ENCODE measurements at places on chromosomes 12 and 14.

DNA sequence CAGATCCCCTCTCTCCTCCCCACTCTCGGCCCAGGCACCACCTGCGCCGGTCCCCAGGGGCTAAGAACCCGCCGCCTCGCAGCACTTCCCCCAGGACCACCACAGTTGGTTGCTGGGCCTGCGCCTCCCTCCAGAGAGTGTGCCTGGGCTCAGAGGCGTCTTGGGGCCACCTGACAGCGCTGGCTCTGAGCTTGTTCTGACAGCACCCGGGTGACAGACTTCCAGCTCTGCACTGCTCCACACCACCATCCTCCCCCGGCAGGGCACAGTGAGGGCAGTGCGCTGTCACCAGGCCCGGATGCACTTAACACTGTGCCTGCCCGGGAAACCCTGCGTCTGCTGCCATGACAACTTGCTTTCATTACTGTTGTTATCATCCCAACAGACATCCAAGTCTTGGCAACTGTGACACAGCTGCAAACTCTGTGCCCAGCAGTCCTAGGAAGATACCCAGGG, 6.6 kb downstream of the BRF1 start:
- DNase-seq: peak; percentile 56

DNA sequence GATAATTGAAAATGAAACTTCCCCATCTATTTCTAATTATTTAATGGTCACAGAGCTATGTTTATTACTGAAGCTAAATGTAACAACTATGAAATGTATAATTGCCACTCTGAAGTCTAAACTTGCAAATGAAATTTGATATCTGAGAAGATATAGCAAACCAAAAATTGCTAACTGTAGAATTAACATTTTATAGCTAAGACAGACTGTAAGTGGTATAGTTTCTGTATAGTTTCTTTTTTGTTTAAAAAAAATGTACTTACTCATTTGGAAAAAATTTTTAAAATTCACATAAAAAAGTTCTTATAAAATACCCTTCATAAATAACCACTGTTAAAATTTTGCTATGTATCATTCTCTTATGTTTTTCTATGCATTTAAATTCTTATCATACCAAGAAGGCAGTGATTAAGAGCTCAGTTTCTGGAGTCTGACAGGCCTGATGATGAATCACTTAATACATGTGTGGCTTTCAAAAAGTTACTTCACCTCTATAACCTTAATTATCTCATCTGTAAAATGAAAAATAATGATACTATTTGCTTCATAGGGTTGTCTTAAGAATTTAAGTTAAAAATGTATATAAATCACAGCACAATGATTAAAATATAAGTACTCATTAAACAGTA, 214.7 kb upstream of the GARIN2 start:
- no peak for DNase-seq

- DNase-seq: no peak
These were observed 150.1 kb downstream of the PRKCH start for GRCh38 chr14:61471297-61472005.

GRCh38 chr12:49808686-49809380, 19.4 kb downstream of the NCKAP5L start:
- DNase-seq: no peak

DNA sequence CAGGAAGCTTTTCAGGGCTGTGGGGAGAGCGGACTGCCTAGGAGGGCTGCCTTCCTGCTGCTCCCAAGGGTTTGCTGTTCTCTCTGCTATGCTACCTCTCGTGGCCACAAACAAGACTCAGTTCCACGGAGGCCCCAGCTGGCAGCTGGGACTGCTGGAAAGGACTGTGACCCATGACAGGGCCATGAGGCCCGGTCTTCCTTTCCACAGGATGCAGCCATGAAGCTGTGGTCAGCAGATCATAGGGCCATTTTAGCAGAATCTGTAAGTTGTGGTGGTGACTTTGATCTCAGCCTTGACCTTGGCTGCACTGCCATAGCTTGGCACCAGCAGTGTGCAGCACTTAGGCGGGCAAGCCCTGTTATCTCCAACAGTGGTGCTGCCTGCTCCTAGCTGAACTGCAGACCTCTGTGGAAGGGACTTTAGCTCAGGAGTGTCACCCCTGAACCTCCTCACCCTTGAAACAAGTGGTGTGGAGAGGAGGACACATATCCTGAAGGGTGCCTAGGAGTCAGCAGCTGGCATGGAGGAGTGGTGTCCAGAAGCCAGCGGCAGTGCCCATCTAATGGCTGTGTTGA, 12.3 kb downstream of the KRT80 start:
- no peak for DNase-seq

GRCh38 chr12:49470986-49471385, 67.8 kb upstream of the KCNH3 start:
- no peak for DNase-seq

DNA sequence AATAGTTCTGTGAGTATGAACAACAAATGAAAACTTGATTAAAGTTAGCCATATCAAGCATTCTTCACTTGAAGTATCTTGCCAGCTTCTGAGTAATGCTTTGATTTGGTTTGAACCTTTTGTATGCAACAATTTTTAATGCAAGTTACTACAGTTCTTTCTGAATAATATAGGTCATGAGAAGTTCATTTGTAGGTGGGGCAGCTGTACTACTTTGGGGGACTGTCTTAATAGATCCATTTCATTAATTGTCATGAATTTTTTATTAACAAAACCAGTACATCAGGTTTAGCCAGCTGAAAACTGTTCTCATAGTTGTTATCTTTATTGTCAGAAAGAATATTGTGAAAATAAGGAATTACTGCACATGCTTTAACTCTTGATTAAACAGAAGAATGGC, 142.7 kb downstream of the FOXA1 start:
- no peak for DNase-seq

GRCh38 chr14:56023661-56024081, 94.5 kb upstream of the PELI2 start:
- DNase-seq: no peak

DNA sequence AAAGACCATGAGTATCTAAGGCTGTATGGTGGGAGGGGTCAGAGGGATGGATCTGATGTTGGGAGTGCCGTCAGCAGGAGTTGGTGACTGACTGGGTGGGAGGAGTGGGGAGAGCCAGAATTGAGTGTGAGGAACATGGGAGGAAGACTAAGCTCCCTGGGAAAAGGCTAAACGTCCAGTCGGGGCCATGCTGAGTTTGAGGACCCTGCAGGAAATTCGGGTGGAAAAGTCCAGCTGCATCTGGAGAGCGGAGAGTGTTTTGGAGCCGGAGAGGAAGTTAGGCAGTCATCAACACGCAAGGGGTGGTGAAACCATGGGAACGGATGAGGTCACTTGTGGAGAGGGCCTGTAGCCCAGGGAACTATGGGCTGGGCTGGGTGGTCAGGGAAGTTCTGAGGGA, 60.9 kb downstream of the ELK3 start:
- DNase-seq: no peak

GRCh38 chr12:3431686-3432085, 59.3 kb upstream of the PRMT8 start:
- no peak for DNase-seq

Measured in stimulated activated CD8-positive, alpha-beta memory T cell treated with anti-CD3 and anti-CD28 coated beads, Interleukin-15, amount 100 ng/mL, for 48 hours (primary cell).